NCI-H1930 (cell line): ENCODE measurements at places on chromosomes 3 and 15.

DNA sequence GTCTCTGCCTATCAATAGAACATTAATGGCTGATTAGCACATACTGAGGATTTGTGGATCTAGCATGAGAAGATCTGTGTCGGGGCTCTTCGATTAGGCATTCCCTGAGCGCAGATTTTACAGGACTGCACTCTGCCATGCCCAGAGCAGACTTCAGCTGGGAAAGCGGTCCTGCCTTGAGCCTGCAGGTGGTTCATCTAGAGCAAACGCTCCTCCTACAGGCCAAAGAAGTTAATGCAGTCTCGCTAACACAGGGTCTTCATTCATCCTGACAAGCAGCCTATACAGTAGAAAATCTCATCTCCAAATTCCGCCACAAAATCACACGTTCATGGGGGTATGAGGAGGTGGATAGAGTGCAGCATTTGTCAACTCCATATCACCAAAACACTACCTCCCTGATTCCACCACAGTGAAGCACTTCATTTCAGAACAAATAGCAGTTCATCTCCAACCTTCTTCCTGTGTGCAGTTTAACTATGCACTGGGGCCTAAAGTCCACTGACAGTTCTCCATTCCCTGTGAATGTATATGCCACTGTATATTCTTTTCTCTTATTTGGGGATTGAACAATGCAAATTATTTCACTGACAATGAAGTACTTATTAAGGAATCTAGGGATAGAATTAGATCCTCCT lies 405.8 kb downstream of the IGSF11 start:
- DNase-seq = peak; percentile 19

DNA sequence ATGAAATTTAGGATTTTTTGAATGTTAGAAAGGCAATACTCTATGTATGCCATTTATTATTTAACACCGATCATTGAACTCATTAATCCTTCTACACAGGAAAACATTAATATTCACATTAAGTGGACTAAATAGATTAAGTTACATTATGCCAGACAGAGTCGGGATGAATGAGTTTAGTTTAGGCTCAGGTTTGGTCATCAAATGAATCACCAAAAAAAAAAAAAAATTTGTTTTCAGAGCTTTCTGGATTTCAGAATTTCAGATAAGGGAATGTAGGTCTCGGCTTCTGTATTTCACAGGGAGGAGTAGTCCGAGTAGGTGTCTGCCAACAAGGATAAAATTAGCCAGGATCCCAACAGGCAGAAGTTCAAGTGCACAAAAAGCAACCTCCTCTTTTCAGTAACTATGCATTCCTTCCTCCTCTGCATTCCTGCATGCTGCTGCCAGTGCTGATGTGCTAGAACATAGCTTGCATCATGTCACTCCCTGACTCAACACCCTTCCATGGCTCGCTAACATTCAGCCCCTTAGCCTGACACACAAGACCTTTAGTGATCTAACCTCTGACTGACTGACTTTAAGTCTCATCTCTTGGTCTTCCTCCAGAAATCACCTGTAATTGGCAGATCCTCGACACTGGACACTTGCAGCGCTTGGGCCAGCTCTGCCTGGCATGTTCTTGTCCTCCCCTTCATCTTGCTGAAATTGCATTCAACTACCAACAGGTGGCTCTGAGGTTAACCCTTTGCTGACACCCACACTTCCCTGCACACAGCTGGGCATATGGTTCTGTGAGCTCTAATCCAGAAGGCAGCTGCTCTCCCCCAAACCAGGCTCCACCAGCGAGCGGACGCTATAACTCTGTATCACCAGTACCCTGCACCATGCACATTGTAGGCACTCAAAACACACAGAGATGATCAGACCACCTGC lies 145.4 kb upstream of the PROK2 start:
- DNase-seq = no peak

DNA sequence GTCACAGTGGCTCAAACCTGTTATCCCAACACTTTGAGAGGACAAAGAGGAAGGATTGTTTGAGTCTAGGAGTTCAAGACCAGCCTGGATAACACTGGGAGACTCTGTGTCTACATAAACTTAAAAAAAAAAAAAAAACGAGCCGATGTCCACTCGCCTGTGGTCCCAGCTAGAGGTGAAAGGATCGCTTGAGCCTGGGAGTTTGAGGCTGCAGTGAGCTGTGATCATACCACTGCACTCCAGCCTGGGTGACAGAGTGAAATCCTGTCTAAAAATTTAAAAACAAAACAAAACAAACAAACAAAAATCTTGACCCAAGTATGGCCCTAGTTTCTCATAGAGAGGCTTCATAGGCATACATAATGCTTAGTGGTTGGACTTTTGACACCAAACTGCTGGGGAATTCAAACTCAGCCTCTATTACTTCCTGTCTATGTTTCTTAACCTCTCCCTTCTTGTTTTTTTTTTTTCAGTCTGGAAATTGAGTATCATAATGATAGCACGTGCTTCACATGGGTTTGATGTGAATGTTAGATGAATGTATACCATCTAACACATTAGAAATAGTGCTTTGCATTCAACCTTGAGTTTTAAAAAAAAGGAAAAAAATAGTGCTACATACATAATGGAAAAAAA lies 46.4 kb upstream of the CAPN7 start:
- no peak for DNase-seq

- DNase-seq = no peak
Measured at GRCh38 chr3:136385457-136385856, 135.3 kb downstream of the PCCB start.

DNA sequence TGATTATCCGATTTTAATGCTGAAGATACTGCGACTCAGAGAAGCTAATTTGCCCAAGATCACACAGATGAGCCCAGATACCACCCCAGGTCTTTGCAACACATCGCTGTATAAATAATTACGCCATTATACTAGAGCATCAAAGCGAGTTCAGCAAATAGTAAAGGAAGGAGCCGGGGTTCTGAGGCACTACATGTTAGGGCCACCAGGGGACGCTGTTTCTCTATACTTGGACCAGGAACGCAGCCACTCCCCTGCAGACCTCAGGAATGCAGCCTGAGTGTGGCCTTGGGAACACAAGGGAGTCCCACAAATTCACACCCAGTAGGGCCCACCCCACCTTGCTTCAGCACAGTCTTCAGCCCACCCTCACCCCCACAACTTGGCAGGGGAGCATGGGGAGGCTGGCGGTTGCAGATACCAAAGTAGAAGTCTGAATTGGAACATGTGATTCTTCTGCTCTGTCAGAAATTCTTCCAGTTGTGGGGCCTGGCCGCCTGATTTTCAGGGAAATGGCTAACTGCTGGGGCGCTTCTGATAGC lies 57.8 kb upstream of the RYK start:
- DNase-seq = peak; percentile 25

DNA sequence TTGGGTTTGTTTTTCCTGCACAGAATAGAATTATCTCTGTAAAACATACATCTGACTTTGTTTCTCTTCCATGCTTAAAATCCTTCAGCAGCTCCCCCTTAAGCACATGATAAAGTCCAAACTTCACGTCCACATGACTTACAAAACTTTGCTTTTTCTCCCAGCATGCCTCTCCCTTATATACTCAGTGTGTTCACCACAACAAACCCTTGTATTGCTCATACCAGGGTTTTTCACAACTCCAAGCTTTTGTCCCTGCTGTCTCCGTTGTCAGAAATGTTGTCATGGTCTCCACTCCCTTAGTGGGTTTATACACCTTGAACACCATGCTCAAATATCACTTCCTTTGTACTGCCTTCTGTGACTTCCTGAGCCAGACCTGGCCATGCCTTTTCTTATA lies 91.1 kb upstream of the MITF start:
- no peak for DNase-seq

DNA sequence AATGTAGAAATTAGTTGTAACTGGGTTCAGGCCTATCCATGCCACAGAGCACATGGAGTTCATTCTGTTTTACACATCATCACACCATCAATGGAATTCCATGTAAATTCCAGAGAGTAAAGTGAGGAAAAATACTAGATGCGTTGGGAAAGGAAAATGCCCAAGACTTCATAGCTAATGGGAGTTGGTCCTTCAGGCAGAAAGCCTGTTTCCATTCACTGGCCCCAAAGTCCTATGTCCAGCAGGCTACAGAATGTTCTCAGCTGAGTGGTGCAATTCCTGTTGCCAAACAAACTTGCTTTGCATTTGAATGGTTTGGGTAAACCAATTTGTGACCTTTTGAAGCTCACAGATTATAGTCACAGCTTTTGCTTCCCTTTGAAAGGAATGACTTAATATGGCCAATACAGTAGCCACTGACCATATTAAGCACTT lies 164.6 kb upstream of the PFN2 start:
- DNase-seq = no peak
